ENCODE measurements at places on chromosomes 3 and 15.
A peak's percentile ranks its signal among the peaks of the same experiment; 100 is the strongest.

DNA sequence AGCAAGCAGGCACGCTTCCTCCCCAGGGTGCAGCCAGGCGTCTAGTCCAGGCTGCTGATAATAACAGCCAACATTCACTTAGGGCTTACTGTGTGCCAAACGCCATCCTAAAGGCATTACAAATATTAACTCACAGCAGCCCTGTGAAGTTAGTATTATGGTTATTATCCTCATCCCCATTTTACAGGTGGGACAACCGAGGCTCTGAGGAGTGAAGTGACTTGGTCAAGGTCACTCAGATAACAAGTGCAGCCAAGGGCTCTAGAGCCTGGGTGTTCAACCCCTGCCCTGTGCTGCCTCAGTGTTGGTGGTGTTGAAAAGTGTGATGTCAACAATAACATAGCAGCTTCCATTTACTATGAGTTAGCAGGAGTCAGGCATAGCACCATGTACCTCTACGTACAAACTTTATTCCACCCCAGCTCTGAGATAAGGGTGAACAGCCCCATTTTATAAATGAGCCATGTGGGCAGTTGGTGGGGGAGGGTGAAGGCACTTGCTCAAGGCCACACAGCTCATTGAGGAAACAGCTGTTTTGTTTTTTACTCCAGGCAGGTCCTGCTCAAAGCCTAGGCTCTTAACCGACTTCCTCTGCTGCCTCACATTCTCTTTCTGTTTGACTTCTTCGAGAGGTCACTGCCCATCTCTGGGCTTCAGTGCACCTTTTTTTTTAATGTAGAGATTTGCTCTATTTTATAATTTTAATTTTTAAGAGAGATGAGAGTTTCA is 24.0 kb upstream of the TRH start:
- DNase-seq = no peak

DNA sequence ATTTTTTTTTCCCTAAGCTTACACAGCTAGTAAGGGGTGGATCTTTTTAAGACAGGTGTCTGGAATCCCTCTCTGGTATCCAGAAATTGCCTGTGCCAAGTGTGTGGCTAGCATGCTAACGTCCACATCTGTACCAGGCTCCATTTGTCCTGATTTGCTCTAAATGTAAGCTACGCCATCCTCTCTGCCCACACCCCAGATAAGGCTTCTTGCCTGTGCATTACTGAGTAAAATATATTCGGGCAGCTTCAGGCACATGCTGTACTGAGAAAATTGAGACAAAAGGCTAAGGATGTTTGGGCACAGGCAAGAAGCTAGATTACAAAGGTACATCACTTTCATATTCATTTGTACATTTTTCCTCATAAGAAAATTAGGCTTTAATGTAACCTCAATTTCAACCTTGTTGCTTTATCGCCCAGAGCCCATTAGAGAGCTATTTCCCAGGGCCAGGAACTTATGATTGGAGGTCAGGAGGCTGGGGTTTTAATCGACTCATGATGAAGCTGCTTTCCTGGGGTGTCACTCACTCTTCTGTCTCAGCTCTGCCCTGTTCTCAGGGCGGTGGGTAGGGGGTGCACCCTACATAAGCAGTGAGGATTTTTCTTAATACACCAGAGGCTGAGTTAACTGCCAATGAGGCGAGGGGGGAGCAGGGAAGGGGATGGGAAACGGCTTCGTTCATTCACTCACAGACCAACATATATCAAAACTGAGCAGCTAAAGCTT is 106.3 kb downstream of the RORA start:
- no peak for DNase-seq

- DNase-seq = no peak
Observed at GRCh38 chr3:154889227-154889634, 190.9 kb upstream of the MME start.

DNA sequence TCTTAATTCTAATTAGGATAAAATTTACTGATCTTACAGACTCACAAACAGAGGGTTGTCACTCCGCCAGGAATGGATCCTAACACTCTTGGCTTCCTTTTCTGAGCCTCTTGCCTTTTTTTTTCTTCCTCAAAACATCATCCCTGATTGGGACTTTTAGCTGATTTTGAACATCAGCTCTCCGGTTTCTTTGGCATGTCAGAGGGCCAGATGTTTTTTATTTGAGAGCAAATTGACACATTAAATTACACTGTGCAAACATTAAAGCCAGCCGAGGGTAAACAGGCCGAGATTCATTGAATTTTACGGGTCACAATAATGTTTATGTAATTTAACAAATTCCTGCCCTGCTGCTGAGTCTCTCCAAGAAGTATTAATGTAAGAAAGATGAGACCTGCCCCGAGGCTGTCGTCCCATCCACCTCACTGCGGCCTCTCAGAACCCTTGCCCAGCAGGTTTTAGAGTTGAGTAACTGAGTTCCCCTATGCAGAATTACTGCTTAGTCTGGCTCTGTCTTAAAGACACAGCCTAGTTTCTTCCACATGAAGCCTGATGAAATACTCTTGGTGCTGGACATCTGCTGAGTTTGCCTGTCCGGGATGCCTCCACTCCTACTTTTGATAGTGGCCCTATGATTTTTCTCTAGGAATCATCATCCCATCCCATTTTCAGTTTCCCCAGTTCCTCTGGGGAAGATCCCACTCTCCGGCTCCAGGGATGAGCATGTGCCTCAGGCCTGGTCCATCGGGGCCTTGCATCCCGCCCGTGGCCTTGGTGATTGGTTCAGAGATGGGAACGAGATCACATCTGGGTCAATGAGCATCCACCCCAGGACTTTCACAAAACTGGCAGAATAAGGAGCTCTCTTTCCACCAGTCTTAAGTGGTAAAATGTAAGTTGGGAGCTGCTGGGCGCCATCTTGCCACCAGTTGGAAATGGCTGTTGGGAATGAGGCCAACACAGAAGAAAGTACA is 226.6 kb upstream of the TLE3 start:
- peak; percentile 34 for DNase-seq

DNA sequence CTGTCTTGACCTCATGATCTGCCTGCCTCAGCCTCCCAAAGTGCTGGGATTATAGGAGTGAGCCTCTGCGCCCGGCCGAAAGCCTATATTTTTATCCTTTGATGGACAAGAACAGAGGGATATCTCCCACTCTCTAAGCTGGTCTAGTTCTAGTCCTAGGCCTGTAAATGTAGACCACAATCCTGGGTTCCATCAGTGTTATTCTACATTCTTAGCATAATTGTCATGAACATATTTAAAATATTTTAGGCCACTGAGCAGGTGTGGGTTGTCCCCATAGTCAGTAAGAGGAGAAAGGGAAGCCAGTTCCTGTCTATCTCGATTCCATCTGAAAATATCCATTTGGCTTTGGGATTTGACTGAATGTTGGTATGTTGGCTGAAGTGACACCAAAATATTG is 118.1 kb downstream of the EBLN2 start:
- no peak for DNase-seq

DNA sequence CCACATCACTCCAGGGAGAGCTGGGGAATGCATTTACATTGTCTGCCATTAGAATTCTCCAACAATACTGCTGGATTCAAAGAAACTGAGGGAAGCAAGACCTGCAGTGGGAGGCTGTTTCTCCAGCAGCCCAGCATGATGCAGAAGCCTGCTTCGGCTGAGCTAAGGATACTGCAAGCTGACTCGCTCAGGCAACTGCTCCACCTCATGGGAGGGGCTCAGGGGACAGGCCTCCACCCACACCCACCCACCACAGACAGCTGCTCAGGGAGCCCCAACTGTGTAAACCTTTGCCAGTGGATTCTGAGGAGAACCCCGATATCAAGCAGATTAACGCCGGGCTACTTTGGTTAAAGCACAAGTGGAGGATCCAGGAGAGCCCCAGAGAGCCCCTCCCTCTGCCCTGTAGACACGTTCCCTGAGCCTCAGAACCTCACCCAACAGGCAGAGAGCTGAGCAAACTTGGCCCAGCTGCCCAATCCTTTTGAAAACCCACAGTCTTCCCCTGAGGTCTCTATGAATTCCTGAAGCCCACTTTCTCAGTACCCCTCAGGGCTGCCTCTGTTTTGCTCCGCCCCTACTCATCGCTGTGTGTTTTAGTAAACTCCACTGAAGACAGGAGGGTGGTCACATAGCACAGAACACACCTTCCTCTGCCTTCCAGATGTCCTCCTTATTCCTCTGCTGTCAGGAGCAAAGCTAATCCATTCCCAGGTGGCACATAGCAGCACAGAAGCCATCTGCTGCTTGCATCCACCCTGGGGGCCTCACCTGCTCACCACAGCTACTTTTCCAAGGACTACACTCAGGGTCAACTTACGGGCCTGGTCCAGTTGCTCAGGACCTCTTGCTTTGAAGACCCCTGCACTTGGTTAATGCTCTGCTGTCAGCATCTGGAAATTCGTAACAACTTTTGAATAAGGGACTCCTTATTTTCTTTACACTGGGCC is 269.0 kb downstream of the ABHD5 start:
- DNase-seq = no peak

GRCh38 chr3:191378142-191378812 is 48.0 kb upstream of the UTS2B start:
- no peak for DNase-seq

GRCh38 chr3:42895580-42895868 is 10.4 kb upstream of the ZNF662 start:
- no peak for DNase-seq

- DNase-seq = no peak
Observed at GRCh38 chr3:21722301-21722700, 28.7 kb downstream of the ZNF385D start.

- DNase-seq = no peak
Observed at GRCh38 chr3:72679540-72680198, 168.6 kb downstream of the SHQ1 start.

- DNase-seq = no peak
Observed at GRCh38 chr3:183862610-183863009, 22.1 kb downstream of the PARL start.

- DNase-seq = no peak
Observed at GRCh38 chr3:74041068-74041675, 416.4 kb upstream of the PDZRN3 start.

DNA sequence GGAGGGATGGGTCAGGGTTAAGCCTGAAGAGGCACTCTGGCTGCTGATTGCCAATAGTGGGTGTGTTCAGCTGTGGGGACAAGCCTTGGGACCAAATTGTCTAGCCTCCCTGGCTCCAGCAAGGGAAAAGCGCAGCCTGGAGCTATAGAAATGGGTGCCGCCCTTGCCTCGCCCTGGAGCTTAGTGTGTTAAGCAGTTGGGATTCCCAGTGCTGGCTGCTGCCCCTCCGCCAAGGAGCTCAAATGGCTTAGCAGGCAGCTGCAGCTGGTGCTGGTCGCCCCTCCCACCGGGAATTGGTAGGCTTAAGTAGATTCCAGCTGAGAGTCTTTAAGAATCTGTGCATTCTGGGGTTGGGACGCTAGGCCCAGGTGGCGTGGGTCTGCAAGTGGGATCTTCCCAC is 662.9 kb upstream of the TBL1XR1 start:
- no peak for DNase-seq

DNA sequence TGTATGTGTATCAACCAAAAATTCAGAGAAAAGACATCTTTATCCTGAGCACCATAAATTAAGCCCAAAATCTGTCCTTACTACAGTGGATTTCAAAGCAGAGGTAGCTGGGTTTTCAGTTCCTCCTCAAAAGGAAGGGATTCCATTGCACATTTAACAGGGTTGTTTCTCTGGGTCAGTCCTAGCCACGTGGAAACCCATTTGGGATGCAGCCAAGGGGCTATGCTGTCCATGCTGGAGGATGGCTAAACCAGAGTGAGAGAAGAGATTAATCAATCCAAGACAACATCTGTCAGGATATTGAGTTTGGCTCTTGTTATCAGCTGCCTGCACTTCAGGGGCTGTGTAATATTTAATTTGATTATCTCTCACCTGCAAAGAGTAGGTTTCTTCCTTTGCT is 28.1 kb downstream of the LSAMP start:
- no peak for DNase-seq

DNA sequence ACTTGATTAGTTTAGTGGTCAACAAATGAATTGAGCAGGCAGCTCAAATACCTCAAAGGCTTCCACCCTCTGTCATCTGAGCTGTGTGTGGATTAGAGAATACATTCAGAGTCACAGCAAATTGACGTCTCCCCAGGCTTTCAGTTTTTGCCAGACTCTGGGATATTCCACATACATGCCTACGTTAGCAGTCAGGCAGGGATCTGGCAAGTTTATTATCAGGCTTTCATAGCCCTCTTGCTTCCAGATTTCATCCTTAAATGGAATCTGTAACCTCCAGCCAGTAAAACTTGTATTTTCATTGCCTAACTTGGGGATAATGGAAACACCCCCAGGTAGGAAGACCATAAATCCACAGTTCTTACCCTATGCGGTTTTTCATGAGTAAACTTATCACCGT is 115.9 kb downstream of the RASA2 start:
- DNase-seq = no peak

GRCh38 chr3:145953316-145953715 is 207.7 kb downstream of the PLOD2 start:
- no peak for DNase-seq

DNA sequence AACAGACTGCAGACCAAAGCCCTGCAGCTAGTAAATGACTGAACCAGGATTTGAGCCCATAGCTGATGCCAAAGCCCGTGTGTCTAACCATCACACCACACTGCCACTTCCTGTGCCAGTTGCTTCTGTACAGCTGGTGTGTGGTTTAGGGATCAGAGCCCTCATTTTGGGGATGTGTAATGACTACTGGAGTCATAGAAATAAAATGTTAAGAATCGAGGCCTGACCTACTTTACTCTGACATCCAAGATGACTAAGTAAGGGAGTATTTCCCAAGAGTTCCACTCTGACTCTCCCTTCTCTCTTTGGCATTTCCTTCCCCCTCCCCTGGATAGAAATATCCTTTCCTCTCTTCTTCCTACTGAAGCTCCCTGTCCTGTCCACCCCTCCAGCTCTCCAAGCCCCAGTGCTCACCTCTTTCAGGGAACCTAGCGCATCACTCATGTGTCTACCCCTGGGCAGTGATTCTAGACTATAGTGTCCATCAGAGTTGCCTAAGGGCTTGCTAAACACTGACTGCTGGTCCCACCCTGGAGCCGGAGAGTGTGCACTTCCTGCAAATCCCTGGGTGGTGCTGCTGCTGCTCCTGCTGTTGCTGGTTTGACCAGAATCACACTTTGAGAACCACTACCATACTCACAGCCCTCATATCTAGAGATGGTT is 53.8 kb downstream of the MGLL start:
- peak; percentile 93 for DNase-seq

All from AG04449 (cell line).